NCI-H526 treated with DMSO at 0.1 percent for 48 hours (cell line): ENCODE measurements at places on chromosomes 12 and 14.

DNA sequence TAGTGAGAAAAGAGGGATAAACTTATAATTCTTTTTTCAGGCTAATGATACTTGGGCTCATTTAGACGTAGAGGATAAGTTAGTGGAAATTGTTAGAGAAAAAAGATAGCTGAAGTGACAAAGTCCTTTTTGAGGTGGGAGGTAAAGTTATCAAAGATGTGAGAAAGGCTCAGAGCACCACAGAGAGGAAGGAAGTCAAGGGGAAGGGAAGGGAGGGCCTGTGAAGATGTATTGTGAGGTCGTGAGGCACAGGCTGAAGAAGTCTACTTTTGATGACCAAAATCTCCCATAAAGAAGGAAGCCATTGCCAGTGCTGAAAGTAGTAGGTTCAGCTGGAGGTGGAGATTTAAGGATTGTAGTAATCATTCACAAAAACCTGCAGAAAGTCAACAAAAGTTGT lies 19.4 kb upstream of the PTGDR start:
- no peak for DNase-seq

DNA sequence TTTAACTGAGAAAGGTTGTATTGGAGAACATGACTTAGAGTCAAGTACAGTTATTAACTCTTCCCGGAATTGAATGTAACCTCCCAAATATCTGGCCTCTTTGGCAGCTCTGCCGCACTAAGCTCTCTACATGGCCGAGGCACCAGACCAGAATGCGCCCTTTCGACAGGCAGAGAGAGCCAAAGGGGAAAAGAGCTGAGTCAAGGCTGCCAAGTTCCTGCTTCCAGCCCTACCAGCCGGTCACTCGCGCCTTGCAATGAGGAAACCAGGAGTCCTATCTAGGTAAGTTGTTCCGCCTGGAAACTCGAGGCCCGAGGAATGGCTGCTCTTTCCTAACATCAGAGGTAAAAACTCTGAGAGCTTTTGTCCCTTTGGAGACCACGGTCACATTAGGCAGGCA lies 172.2 kb downstream of the BRMS1L start:
- no peak for DNase-seq

GRCh38 chr14:78130356-78130755 lies 39.8 kb upstream of the NRXN3 start:
- no peak for DNase-seq

- no peak for DNase-seq
Observed at GRCh38 chr12:19648591-19648990, 209.3 kb downstream of the AEBP2 start.

DNA sequence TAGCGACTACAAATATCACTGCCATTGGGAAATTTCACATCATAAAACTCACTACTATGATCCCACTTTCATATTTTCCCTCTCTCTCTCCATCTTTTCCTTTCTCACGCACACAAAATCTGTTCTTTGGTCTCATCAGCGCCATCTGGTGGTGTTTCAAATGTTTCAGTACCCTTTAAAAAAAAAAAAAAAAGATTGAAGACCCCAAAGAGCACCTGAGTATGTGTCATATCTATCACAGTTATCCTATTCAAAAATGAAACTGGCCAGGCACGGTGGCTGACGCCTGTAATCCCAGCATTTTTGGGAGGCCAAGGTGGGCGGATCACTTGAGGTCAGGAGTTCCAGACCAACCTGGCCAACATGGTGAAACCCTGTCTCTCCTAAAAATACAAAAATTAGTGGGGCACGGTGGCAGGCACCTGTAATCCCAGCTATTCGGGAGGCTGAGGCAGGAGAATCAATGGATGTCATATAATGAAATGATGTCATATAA lies 72.4 kb downstream of the TTC9 start:
- DNase-seq = no peak
